A673 (cell line): ENCODE measurements at places on chromosomes 11 and 22. TPM values are rescaled to one million over a fixed set of nuclear protein-coding genes. Genes with fewer than 3 reads are reported as not detected.

DNA sequence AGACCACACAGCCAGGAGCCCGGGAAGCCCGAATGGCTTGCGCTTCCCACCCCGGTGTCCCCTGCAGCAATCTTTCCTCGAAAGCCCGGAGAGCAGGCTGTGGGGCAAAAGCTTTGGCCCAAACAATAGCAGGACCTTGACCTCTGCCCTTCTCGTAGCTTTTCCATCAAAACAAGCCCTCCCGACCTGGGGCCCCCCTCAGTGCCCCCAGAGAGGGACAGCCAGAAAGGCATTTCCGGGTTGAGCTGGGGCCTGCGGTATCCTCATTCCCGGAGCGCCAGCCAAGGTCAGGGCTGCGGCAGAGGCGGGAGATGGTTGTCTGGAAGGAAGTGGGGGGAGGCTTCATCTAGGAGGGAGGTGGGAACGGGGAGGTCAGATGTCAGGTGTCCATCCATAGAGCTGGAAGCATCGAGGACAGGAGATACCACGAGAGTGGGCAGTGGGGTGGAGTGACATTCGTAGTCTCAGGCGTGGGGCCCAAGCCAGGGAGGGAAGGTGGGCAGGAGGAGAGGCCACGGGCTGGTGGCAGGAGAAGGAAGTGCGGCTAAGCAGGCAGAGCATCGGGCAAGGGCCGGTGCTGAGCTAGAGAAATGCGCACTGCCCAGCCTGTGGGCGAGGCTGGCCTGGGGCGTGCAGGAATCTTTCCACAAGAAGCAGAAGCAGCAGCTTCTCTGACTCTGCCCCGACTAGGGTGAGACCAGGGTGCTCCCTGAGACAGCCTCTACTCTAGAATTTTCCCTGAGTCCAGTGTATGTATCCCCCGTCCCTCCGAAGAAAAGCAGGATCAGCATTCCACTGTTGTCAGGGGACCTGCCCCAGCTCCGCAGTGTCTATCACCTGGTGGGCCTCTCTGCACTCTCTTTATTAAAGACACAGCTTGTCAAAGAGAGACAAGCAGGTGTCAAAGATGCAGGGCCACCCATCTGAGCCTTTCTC lies 14.3 kb downstream of the PDGFB start:
- H3K27me3 ChIP-seq: no peaks in the 10 kb centered on the region
- no peak for DNase-seq
- no peaks in the 10 kb centered on the region for H3K36me3 ChIP-seq
- no peak overlapping the region for H3K27ac ChIP-seq

The C11orf86 gene
- total RNA-seq: not detected in 2 replicates

The SLC25A18 gene
- 0.35 and 0.45 TPM in 2 replicates for total RNA-seq

DNA sequence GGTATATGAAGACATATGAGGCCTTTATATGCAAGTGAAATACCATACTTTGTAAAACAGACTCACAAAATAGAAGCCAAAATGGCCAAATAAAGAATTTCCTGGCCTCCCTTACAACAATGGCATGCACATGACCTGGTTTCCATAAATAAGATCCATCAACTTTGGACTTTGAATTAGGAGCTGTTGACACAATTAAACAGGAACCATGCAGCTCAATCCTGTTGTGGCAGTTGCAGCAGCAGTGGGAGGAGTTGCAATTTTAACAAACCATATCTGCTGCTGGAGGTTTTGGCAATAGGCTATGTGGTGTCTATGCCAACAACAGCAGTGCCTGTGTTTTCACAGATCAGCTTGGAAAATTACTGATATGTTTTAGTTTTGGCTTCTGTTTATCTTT lies 818.6 kb downstream of the FAM181B start:
- H3K27me3 ChIP-seq: no peaks in the 10 kb centered on the region
- no peaks in the 10 kb centered on the region for H3K36me3 ChIP-seq
- H3K27ac ChIP-seq: no peak overlapping the region
- no peaks in the 10 kb centered on the region for H3K4me1 ChIP-seq

The VPREB1 gene
- total RNA-seq: not detected in 2 replicates

The APLNR gene
- total RNA-seq: 0.66 and 0.67 TPM in 2 replicates

DNA sequence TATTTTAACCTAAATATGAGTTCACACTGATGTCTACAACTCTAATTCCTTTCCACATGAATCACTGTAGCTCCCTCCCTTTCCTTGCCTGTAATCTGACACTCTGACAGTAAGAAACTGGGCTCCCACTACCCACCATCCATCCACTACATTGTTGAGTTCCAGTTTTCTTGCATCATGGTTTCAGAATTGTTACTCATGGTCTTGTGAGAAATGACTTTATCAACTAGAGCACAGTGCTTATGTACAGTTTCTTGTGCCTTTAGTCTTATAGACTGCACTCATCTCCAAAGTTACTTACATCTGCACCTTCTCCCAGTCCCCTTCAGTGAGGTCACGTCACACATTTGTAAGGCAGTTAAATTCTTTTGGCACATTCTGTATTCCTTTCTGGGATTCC lies 78.6 kb downstream of the RTL6 start:
- H3K4me1 ChIP-seq: no peaks in the 10 kb centered on the region
- no peak overlapping the region for H3K4me3 ChIP-seq
- no peak overlapping the region for H3K27ac ChIP-seq
- DNase-seq: no peak
- H3K36me3 ChIP-seq: no peaks in the 10 kb centered on the region

DNA sequence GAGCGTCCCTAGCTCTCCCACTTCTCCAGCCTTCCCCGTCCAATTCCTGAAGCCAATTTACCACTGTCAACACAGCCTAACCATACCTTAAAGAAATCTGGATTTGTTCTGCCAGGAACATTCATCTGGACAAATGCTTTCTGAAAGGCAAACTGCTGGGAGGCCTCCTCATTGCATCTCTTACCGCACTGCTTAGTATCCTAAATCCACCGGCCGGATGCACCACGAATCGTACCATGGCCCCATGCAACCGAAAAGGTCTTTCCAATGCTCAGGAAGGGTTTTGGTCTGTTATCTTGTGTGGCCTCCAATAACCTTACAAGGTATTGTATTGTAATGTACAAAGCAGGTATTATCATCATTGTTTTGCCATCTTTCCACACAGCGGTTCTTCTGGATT lies 57.6 kb downstream of the MYH9 start:
- no peak for DNase-seq
- H3K4me3 ChIP-seq: no peak overlapping the region
- no peaks in the 10 kb centered on the region for H3K27me3 ChIP-seq
- H3K27ac ChIP-seq: peak overlapping the region; percentile 96

The PARVA gene
- total RNA-seq: 15.2 and 17.4 TPM in 2 replicates

DNA sequence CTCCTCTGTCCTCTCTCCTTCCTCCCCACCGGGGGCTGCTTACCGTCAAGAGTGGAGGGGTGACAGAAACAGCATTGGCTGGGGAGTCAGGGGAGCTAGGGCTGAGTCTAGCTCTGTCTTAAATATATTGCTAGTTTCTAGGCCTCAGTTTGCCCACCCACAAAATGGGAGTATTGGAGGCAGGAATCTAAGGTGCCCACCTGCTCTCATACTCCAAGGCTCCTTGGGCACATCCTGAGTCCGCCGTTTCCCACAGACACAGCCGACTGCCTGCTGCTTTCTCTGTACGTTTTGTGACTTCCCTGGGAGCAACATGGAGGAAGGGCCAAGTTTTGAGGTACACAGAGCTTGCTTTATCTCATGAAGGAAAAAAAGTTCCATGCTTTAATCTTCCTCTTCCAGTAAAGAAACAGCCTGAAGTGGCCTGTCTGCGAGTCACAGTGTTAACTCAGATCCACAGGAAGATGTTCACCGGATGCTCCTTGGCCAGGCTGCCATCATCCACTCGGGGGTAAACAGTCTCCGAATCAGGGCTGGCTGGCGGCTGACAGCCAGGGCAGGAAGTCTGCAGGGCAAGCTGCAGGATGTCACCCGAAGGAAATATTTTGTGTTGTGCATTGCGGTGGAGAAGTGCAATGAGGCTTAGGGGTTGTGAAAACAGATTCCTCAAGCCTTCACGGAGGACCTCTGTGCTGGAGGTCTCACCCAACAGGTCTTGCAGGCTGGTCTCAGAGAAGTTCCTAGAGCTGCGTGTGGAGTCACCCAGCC lies 11.0 kb upstream of the CERK start:
- DNase-seq: no peak
- H3K27me3 ChIP-seq: no peaks in the 10 kb centered on the region
- no peak overlapping the region for H3K27ac ChIP-seq
- H3K4me3 ChIP-seq: no peak overlapping the region

- H3K4me3 ChIP-seq: no peak overlapping the region
- H3K27ac ChIP-seq: no peak overlapping the region
- H3K27me3 ChIP-seq: no peaks in the 10 kb centered on the region
- no peak for DNase-seq
- no peaks in the 10 kb centered on the region for H3K4me1 ChIP-seq
- H3K36me3 ChIP-seq: no peaks in the 10 kb centered on the region
Measured at GRCh38 chr11:16454289-16454863, 98.0 kb upstream of the SOX6 start.

DNA sequence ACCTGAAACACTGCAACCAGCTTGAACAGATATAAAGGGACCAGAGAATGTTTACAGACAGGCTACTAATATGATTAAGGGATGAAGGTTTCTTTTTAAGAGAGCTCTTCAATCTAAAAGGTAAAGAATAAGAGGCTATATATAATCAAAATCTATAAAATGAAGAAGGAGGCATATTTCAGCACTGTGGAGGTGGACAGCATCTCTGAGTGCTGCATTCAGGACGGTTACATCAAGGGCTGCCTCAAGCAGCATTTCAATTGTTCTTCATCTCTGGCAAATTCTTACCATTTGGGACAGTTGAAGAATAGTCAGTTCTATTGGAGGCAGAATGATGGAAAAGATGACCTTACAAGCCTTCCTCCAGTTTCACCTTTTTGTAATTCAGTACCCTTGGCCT lies 139.6 kb upstream of the LMO1 start:
- no peaks in the 10 kb centered on the region for H3K4me1 ChIP-seq
- peaks cover 5% of the 10 kb centered on the region for H3K27me3 ChIP-seq
- H3K27ac ChIP-seq: no peak overlapping the region
- no peak overlapping the region for H3K4me3 ChIP-seq
- DNase-seq: peak; percentile 5

DNA sequence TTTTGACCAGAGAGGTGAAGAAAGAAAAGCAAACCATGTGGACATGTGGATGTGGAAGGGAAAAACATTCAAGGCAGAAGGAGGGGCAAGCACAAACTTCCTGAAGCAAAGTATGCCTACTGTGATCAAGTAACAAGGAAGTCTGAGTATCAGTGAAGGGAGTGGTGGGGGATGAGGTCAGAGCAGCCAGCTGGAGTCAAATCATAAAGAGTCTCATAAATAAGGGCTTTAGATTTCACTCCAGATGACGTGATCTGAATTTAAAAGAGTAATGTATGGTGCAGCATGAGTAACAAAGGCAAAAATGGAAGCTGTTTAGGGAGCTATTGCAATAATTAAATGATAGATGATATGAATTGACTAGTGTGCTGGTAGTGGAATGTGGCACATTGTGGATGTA lies 665.4 kb upstream of the CCDC90B start:
- no peak overlapping the region for H3K4me3 ChIP-seq
- H3K4me1 ChIP-seq: no peaks in the 10 kb centered on the region
- H3K27ac ChIP-seq: no peak overlapping the region
- no peaks in the 10 kb centered on the region for H3K27me3 ChIP-seq
- no peaks in the 10 kb centered on the region for H3K36me3 ChIP-seq

The WNT11 gene
- total RNA-seq: 0.94 and 1.2 TPM in 2 replicates

GRCh38 chr11:2932850-2933251 lies 3.6 kb upstream of the PHLDA2 start:
- no peak overlapping the region for H3K4me3 ChIP-seq
- no peaks in the 10 kb centered on the region for H3K27me3 ChIP-seq
- DNase-seq: no peak
- H3K27ac ChIP-seq: no peak overlapping the region
- H3K36me3 ChIP-seq: no peaks in the 10 kb centered on the region

The GGT5 gene
- not detected in 2 replicates for total RNA-seq

- DNase-seq: no peak
- H3K36me3 ChIP-seq: no peaks in the 10 kb centered on the region
- H3K27me3 ChIP-seq: no peaks in the 10 kb centered on the region
- H3K4me1 ChIP-seq: no peaks in the 10 kb centered on the region
Measured at GRCh38 chr11:19436932-19437331, 196.2 kb upstream of the E2F8 start.

DNA sequence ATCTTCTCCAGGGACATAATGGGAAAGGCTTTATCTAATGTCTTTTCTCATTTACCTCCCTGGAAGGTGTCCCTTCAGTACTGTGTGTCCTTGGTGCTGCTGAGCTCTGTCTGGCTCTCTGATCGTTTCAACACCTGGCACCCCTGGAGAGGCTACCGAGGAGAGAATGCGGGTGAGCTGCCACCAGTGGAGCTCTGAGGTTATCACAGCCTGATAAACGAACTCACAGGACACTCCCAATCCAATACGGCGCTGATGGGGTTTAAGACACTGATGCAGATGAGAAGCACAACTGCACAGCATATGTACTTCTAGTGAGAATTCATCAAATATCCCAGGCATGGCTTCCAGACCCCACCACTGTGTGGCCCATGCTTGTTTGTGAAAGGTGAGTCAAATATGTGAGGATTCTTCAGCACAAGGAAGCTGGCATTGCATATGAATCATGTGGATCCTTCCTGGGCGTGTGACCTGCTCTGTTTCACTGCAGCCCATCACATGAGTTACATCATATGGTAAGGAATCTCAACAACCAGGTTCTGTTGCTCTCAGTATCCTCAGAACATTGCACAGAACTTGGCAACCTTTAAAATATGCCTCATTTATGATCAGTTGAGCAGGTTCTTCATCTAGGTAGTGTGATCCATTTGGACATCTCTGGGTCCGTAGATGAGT lies 34.8 kb upstream of the VWA5A start:
- DNase-seq: no peak
- no peak overlapping the region for H3K27ac ChIP-seq
- no peak overlapping the region for H3K4me3 ChIP-seq
- no peaks in the 10 kb centered on the region for H3K36me3 ChIP-seq
- peaks cover 33% of the 10 kb centered on the region for H3K4me1 ChIP-seq
- H3K27me3 ChIP-seq: no peaks in the 10 kb centered on the region

- no peak overlapping the region for H3K27ac ChIP-seq
- no peaks in the 10 kb centered on the region for H3K4me1 ChIP-seq
- no peaks in the 10 kb centered on the region for H3K36me3 ChIP-seq
- no peaks in the 10 kb centered on the region for H3K27me3 ChIP-seq
- H3K4me3 ChIP-seq: no peak overlapping the region
Measured at GRCh38 chr11:36463781-36464180, 46.3 kb downstream of the TRAF6 start.

DNA sequence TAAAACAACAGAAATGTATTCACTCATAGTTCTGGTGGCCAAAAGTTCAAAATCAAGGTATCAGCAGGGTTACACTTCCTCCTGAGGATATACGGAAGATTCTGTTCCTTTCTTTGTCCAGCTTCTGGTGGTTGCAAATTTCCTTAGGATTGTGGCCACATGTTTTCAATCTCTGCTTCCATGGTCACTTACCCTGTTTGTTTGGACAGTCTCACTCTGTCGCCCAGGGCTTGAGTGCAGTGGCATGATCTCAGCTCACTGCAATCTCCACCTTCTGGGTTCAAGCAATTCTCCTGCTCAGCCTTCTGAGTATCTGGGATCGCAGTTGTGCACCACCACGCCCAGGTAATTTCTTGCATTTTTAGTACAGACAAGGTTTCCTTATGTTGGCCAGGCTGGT lies 534.3 kb downstream of the KCNA4 start:
- DNase-seq: no peak
- no peak overlapping the region for H3K4me3 ChIP-seq
- no peak overlapping the region for H3K27ac ChIP-seq

GRCh38 chr22:38935023-38935422 lies 22.4 kb upstream of the APOBEC3A start:
- DNase-seq: no peak
- no peak overlapping the region for H3K4me3 ChIP-seq
- no peak overlapping the region for H3K27ac ChIP-seq
- no peaks in the 10 kb centered on the region for H3K36me3 ChIP-seq
